ENCODE measurements at places on chromosomes 4 and X.

GRCh38 chrX:84156821-84157220, 31.2 kb downstream of the RPS6KA6 start:
- DNase-seq, result no peak

GRCh38 chrX:40468033-40468846, 112.5 kb upstream of the ATP6AP2 start:
- DNase-seq, result peak; percentile 43

- DNase-seq, result peak; percentile 35
Observed at GRCh38 chr4:53804719-53805118, 213.4 kb upstream of the LNX1 start.

DNA sequence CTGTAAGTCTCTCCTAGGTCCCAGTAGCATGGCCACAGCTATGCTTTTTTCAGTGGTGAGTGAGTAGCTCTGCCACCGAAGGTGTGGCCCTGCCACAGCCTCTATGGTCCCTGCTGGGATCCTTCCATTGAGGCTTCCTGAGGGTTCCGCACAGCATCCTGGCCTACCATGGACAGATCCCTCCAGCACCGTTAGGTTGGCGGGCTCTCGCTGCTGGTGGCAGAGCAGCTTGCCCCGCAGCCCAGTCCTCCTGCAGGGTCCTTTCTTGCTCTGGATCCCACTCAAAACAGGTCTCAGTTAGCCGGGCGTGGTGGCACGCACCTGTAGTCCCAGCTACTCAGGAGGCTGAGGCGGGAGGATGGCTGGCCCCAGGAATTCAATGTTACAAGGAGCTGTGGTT, 2.4 kb upstream of the PDZD4 start:
- DNase-seq, result no peak

- DNase-seq, result no peak
Observed at GRCh38 chrX:34659575-34659974, 2.5 kb upstream of the TMEM47 start.

DNA sequence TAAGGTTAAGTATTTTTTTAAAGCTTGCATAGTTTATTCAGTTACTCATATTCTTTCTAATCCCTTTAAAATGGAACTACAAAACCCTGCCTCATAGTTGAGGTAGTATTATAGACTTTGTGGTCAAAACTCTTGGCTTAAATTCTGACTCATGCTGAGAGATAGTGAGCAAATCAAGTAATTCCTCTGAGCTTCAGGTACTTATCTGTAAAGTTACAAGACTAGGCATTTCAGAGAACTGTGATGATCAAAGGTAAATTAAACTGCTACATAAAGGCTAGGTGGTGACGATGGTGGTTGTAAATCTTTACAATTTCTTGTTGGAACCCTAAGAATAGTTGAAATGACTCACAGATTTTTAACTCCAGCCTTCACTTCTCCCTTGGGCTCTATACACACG, 3.2 kb upstream of the CLOCK start:
- DNase-seq, result no peak

- DNase-seq, result no peak
Observed at GRCh38 chr4:143441678-143442077, 71.8 kb upstream of the SMARCA5 start.

DNA sequence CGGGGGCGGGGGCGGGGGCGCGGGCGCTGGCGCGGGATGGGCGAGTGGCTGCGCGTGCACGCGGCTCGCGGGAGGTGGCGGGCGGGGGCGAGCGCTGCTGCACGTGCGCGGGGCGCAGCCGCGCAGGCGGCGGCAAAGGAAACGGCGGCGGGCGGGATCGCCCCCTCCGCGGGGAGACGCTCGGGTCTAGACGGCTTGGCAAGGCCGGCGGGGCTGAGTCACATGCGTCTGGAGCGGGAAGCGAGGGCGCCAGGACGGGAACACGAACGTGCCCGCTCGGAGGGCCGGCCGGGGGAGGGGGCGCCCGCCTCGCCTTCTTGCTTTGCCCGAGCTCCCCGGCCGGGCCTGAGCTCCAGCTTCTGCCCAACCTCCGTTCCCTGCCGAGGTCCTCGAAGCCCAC, 4.3 kb upstream of the HAUS7 start:
- DNase-seq, result peak; percentile 26

- no peak for DNase-seq
Observed at GRCh38 chr4:98625920-98626319, 32.5 kb downstream of the TSPAN5 start.

DNA sequence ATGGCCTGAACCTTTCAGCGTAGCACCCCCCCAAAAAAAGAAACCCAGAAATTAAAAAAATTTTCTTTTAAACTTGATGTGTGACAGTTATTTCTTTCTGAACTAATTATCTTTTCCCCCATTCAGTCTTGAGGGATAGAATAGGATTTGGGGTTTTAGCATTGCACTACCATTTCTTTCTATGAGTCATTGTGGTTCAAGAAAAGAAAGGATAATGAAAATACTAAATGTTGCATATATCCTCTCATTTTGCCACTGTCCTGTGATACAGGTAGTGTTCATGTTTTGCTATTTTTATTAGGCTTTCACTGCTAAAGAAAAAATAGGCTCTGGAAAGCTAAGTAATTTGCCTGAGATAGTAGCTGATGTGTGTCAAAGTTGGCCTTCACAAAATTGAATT, 39.4 kb upstream of the DCK start:
- DNase-seq, result no peak

- DNase-seq, result no peak
Observed at GRCh38 chrX:136228839-136229207, 22.4 kb downstream of the MAP7D3 start.

- no peak for DNase-seq
Observed at GRCh38 chr4:95833711-95834194, 6.1 kb upstream of the PDHA2 start.

- no peak for DNase-seq
Observed at GRCh38 chrX:77060572-77060971, 386.6 kb upstream of the FGF16 start.

DNA sequence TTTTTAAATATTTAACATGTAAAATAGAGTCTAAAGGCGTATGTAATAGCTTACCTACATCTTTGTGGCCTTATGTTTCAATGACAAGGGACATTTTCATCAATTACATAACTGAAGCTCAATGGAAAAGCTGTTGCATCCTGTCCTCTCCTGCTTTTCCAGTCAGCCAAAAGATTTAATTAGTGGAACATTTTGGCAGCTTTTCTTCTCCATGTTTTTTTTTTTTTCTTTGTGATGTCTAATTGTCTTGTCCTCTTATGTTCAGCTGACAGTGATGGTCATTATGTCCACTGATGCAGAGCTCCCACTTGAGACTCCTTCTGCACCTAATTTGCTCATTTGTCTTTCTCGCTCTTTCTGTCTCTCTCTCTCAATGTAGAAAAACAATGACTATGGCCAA, 422.2 kb downstream of the GABRG1 start:
- DNase-seq, result no peak

DNA sequence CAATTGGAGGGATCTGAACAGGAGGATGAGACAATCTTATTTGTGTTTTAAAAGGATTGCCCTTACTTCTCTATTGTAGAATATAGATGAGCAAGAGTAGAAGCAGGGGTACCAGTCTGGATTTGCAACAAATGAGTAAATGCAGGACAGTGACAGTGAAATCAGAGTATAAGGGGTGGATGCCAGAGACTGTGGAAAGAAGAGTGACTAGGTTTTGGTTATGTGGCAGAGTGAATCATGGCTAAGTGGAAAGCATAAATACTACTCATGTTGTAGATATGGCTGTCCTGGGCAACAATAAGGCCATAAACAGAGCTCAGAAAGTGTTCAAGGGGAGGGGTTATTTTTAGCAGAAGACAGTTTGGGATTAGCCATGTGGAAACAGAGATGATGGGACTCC, 6.0 kb upstream of the VSIG4 start:
- DNase-seq, result no peak

DNA sequence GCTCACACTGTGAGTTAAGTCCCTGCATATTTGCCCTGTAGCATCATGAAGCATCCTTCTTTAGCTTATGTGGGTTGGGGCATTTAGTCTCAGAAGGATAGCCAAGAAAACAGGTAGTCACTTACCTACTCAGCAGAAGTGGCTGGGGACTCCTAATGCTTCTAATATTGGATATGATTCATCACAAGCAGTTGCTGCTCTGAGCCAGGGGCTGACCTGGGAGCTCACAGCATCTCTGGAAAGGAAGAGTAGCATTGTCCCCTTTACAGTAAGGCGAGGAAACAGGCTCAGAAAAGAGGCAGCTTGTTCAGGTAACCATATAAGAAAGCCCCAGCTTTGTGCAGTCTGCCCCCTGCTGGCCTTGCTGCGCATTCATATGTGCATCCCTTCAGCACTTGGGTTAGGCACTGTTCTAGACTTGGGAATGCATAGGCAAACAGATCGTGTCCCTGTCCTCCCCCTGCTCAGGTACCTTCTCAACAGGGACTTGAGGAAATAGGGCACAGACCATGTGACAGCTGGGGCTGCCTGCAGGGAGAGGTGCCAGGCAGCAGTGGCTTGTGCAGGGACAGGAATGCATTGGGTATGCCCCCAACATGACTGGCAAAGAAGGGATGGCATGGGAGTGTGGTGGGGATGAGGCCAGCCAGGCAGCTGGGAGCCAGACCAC, 35.7 kb upstream of the TBC1D14 start:
- DNase-seq, result peak; percentile 86

DNA sequence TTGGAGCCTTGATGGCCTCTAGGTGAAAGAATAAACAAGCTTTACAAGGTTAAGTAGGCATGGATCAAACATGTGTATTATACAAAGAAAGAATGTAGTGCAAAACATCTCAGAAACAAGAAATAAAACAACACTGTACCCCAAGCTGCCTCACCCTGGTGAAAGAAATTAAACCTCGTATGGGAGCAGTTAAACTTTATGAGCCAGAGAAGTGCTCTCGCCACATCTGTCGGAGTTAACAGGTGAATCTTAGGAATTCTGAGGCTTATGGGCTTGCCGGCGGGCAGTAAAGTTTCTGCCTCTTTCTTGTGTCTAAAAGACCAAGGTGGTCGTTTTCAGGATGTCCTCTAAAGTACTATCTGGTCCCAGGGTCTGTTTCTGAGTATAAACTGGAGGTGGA, 34.0 kb upstream of the ARSH start:
- DNase-seq, result no peak

DNA sequence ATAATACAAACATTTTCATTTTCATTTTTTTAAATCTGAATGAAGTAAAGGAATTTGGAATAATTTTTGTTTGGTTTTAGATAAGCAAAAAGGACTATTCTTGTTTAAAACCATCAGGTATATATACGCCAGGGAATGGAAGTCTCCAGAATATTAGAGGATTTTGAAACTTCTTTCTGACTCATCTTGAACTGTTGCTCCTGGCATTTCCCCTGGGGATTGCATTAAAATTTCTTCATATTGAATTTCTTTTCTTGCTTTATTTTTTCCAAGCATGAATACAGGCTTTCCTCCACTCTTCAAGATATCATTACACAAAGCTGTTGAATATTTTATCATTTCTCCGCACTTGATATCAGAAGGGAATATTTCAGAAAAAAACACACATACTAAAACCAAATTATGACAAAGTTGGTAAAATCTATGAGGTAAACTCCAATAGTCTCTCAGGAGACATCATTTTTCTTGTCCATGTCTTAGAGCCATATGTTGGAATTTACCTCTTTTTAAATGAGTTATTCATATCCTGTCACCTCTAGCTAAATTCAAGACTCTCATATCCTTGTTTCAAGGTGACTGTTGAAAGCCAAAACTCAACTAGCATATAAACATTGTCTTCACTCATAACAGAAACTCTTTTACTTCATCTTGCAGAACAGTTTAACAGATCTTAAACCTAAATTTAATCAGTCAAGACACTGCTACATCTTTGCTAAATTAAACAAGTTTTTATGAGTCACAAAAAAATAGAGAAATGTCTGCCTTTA, 20.7 kb upstream of the CSN1S1 start:
- DNase-seq, result no peak

DNA sequence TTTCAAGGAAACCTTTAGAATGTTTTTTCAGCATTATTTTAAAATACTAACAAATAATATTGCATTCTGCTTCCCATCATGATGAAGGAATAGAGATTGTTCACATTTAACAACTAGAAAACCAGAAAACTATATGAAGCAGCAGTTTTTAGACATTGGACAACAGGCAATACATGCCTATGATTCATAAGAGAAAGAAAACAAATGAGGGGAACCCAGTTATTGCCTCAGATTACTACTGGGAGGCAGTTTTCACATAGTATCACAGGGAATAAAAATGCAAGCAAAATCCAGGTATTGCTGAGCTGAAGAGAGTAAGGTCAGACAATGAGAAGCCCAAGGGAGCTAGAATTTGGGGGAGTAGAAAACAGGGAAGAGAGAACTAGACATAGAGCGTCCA, 373.6 kb downstream of the MAPK10 start:
- DNase-seq, result no peak

- no peak for DNase-seq
Observed at GRCh38 chr4:121139533-121140222, 24.4 kb downstream of the TNIP3 start.

GRCh38 chrX:151816934-151817333, 82.4 kb downstream of the CNGA2 start:
- no peak for DNase-seq

DNA sequence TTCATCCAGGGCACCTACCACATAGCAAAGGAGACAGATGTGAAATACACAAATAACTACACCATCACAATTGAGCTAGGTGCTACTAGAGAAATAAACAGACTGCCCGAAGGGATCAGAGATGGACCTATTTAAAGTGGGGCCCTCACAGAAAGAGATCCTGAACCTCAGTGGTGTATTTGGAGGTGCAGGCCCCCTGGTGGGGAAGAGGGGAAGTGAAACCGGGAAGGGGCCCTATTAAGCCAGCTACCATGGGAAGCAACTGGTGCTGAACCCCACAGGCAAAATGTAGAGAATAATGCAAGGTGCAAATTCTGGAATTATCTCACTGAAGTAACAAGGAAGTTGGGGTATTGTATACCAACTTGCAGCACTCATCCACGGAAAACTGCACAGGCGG, 78.6 kb upstream of the FAM9A start:
- peak; percentile 51 for DNase-seq

DNA sequence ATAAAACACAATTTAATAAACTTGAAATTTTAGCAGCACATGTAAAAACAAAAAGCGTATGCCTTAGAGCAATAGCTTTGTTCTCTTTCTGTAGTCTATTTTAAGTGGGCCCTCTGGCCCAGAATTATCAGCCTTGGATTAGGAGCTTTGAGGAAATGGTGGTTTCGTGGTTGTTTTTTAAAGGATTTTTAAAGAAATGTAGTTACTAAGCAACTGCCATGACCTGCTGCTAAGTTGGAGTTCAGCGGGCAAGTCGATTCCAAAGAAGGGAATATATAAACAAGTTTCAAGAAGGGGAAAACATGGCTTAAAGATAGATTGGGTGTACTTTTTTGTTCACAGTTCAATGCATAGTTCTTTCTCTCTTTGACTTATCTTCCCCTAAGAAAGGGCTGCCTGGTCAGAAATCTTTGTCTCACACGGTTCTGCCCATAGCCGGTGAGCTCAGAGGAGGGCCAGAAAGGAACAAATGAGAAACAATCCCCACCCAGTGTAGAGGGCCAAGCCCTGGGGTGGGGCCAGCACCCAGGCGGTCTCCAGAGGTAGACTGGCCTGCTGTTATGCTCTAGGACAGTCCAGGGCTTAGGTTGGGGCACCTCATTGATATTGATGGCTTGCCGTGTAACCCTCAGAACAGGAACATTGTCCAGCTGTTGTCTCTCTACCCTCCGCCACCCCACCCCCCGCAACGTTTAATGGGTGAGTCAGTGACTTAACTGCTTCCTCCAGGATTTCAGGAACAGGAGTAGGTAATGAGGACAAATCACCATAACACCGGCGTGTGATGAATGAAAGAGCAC, 32.5 kb downstream of the DLG3 start:
- no peak for DNase-seq
